Stimulated activated CD4-positive, alpha-beta T cell treated with anti-CD3 and anti-CD28 coated beads, TNF-alpha, amount 100 ng/mL, for 24 hours (primary cell): ENCODE measurements at places on chromosomes 5 and 9.

- no peak for DNase-seq
Observed at GRCh38 chr5:112036206-112036605, 279.2 kb upstream of the NREP start.

DNA sequence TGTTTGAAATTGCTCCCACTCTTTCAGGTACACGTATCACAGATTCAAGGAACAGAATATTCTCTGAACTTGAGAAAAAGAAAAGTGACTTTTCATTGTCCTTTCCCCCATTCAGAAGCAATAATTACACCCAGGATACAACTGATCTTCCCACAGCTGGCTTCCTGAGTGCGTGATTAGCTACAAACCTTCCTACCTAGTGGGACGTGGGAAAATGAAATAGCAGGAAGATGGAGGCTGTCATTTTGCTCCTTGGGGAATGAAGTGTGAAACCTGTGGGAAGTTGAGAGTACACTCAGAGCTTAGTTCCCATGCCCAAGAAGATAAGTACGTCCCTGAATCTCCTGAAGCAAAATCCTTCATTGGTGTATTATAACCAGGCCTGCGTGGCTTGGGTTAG lies 2.6 kb downstream of the TAS2R1 start:
- no peak for DNase-seq

DNA sequence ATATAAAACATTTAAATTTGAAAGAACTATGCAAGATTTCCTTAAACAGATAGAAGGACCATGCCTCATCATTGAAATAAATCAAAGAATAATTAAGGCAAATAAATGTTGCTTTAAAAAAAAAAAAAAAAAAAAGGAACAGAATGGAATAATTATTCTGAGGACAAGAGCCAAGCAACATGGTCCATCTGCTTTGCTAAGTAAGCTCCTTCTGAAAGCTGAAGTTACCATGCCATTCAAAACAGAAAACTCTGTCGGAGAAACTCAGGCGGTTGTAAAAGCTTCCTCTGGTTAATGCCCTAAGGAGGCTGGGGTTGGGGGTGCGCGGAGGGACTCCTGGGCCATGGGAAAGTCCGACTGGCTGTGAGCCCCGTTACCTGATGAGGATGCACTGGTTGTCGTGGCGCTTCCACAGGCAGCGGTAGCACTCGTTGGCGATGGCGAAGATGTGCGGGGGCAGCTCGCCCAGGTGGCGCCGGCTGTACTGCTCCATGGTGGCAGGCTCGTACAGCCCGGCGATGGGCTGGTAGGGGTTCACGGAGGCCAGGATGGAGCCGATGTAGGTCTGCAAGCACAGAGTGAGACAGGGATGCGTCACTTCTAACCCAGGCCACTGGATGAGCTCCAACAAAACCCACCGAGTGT lies 141.7 kb downstream of the MYO10 start:
- DNase-seq, result no peak

- DNase-seq, result no peak
Observed at GRCh38 chr5:69432412-69433206, 17.7 kb downstream of the MARVELD2 start.

DNA sequence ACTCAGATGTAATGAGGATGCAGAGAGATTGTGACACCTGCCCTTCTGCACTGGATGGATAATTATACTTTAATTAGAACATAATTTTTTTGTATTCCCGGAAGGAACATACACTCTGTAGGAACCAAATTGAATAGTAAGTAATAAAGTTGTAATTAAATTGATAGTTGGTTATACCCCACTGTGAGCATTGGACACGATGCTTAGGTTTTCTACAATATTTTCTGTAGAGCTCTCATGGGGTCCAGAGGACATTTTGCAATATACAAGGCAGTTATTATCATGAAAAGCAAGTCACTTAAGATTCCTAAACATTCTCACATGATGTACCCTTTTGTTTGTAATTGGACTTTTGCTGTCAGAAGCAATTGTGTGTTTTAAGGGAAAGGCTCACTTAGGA lies 63.4 kb downstream of the DIRAS2 start:
- DNase-seq, result no peak

GRCh38 chr9:65435464-65435863 lies 150.5 kb upstream of the FOXD4L5 start:
- DNase-seq, result no peak

DNA sequence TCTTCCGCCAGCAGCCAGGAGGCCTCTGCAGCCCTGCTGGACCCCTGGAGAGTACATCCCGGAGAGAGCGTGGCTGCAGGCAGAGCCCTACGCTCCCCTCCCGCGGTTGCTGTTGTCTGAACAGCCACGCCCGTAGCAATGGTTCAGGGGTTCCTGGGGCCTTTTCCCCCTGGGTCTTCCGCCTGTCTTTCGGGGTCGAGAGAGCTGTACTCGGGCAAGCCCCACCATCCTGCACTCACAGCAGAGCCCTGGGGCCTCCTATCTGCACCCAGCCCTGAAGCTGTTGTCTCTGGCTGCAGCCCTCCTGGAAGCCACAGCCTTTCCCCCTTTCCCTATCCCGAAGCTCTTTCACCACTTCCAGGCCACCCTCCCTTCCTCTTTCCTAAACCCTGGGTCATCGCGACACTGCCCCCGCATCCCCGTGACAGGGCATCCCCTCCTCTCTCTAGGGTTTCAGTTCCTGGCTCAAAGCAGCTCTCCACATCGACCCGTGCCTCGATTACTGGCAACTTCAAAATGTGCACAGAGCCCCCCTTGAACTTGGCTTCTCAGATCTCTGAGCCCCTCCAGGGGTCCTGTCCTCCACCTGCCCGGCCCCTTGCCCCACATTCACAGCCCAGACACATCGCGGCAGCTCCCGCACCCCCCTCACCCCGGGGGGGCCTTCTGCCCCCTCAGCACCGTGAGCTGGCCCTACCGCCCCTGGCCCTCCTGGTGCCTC lies 43.9 kb upstream of the CEP72 start:
- no peak for DNase-seq

DNA sequence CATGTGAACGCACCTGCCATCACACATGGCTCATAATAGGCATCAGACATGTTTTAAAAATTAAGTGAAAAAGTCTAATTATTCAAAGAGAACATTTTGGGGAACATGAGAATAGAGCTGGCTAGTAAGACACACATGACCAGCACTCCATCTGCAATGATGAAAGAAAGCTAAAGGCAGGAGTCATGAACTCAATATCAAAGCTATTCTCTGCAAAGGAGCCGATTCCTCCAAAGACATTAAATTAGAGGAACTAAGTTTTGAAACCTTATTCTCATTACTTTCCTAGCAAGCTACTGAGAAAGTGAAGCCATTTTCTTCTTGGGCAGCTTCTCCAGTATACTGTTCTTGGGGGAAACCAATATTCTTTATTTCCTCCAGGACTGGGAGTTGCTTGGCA lies 172.0 kb downstream of the CRB2 start:
- no peak for DNase-seq

GRCh38 chr9:18343784-18344183 lies 130.2 kb upstream of the ADAMTSL1 start:
- no peak for DNase-seq
